Caco-2 (cell line): ENCODE measurements at places on chromosomes 5 and 9. TPM values are rescaled to one million over a fixed set of nuclear protein-coding genes. Genes with fewer than 3 reads are reported as not detected.

- no peak for DNase-seq
- H3K4me1 ChIP-seq = peaks cover 37% of the 10 kb centered on the region
- peak overlapping the region; percentile 65 for H3K27ac ChIP-seq
- H3K4me3 ChIP-seq = no peak overlapping the region
- peaks cover 5% of the 10 kb centered on the region; the same call in 1 of the 2 replicates for H3K36me3 ChIP-seq
Measured at GRCh38 chr5:74623006-74623611, 17.4 kb downstream of the ENC1 start.

- H3K27ac ChIP-seq = no peak overlapping the region
- H3K36me3 ChIP-seq = no peaks in the 10 kb centered on the region
- H3K4me1 ChIP-seq = no peaks in the 10 kb centered on the region
- DNase-seq = no peak
Measured at GRCh38 chr5:6342689-6343315, 35.5 kb downstream of the MED10 start.

EIF4E1B gene
- not detected in 2 replicates for total RNA-seq

ARID3C gene
- total RNA-seq = not detected in 2 replicates

KCTD16 gene
- 0.29 and 0.51 TPM in 2 replicates for total RNA-seq
